ENCODE measurements at places on chromosomes 13 and 19. TPM values are rescaled to one million over a fixed set of nuclear protein-coding genes. Genes with fewer than 3 reads are reported as not detected.

The RUVBL2 gene
- 162 TPM for total RNA-seq

The ZNF90 gene
- total RNA-seq = 0.97 TPM

The MBD3L3 gene
- total RNA-seq = not detected

The HIF3A gene
- total RNA-seq = 0.64 TPM

The THAP8 gene
- total RNA-seq = 4.3 TPM

The JUNB gene
- 88.1 TPM for total RNA-seq

The MRPS31 gene
- total RNA-seq = 14.5 TPM

The CCDC106 gene
- total RNA-seq = 9.0 TPM

The COLGALT1 gene
- total RNA-seq = 119 TPM

The MAP4K1 gene
- 0.32 TPM for total RNA-seq

Measured in fibroblast of villous mesenchyme (primary cell).